ENCODE measurements at places on chromosomes 16 and 17.

- no peak for DNase-seq
Observed at GRCh38 chr17:43591001-43591400, 44.9 kb upstream of the ETV4 start.

- no peak for DNase-seq
Observed at GRCh38 chr17:19417611-19418010, 6.6 kb downstream of the RNF112 start.

- no peak for DNase-seq
Observed at GRCh38 chr16:2149630-2150417, 1.4 kb downstream of the RAB26 start.

DNA sequence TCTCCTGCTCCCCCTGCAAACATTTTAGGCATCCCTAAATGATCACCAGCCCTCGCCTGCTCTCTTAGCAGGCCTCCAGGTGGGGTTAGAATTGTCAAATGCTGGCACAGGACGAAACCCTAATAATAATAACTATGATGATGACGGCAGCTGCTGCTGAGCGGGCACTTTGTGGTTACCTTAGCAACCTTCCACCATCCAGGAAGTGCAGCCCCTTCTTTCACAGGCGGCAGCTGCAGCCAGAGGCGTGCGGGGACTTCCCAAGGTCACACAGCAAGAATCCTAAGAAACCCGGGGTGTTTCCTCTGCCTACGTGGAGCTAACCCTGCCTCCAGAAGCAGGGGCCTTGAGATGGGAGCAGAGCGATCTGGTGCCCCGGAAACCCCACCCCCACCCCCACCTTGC lies 22.4 kb upstream of the EIF1 start:
- peak; percentile 71 for DNase-seq

DNA sequence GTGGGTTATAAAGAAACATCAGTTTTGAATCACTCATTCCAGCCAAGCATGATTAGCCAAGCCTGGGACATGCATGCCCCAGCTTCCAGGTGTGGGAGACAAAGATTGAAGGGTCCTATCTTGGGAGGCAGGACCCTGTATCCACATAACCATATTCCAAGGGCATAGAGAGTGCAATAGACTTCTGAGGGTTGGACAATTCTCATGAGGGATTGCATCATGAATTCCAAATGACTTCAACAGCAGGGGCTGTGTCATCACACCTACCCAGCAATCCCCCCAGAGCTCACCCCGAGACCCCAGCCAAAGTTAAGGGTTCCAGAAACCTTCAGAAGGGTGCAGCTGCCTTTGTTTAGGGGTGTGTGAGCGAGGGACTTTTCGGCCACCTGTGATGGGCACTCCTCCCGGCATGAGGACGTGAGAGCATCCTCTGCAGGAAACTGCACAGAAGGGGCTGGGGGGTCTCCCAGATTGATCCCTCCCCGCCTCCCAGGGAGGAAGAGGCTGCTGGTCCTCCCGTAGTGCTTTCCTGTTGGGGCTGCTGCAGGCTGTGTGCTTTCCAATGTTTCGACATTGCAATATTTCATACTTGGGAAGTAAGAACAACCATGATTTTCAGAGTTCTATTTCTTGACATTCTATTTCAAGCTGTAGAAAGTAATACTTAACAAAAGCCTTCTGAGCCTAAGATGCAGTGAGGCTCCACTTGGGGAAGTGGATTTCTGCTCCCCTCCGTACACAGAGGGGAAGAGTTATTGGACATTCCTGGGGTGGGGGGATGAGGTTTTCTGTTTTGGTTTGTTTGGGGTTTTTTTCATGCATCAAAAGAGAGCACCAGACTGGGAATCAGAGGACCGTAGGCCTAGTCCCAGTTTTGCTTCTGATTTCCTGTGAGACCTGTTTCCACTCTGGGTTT lies 13.3 kb upstream of the PITPNM3 start:
- DNase-seq: no peak

All from amygdala (tissue), 56 donors.